CD4-positive, alpha-beta T cell treated with Interleukin-10 for 1 hour (primary cell): ENCODE measurements at places on chromosomes 2 and 18.

GRCh38 chr2:97728091-97728731 lies 14.8 kb downstream of the ZAP70 start:
- no peak for DNase-seq

GRCh38 chr2:83991992-83992391 lies 467.1 kb downstream of the SUCLG1 start:
- DNase-seq = no peak

- no peak for DNase-seq
Measured at GRCh38 chr18:3214855-3215637, 4.7 kb downstream of the MYOM1 start.

- DNase-seq = no peak
Measured at GRCh38 chr2:143719406-143719805, 590.2 kb downstream of the ARHGAP15 start.

DNA sequence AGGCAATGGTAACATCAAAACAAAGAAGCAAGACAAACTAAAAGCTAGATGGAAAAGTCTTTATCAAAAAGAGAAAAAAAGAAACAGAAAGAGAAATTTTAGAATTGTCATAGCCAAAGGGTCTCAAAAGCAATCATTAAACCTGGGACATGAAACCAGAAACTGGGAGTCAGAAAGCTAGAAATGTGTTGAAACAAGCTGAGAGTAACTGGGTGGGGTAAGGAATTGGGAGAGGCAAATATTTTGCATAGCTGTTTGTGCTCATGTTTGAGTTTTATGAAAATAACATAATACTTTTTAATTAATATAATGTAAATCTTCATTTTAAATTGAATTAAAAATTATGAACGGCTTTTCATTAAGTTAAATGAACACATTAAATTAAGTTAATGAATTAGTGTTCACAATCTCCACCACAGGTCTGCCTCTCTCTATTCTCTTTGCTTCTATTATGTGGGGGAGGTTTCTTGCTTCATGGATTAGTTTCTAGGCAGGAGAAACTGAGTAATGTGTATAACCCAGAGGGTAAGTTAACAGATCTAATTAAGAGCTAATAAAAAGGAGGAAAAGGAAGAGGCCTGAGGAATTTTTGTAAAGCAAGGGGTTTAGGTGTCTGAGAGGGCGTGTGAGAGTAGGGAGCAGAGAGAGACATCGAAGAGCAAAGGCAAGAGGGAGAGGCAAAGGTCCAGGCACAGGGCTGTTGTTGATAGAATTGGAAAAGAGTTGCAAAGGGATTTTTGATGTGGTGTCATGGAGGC lies 20.0 kb upstream of the SERPINB2 start:
- DNase-seq = no peak

- no peak for DNase-seq
Measured at GRCh38 chr2:41379496-41380221, 668.2 kb upstream of the PKDCC start.

GRCh38 chr2:18046558-18047212 lies 168.2 kb downstream of the KCNS3 start:
- DNase-seq = no peak

GRCh38 chr2:233922471-233922870 lies 5.3 kb downstream of the TRPM8 start:
- no peak for DNase-seq

DNA sequence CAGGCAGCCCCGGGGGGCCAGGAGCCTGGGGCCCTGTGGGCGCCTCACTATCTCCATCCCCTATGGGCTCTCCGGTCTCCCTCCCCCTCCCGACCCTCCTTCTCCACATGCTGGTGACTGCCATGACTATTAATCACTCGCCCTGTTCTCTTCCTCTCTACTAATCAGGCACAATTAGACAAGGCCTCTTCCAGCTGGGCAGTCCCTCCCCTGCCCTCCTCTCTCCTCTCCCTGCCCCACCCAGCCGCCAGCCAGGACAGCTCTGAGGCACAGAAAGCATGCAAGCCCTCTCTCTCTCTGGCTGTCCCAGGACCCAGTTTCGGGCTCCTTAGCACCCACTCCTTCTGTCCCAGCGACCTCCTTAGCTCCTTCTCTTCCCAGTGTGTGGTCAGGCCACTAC lies 5.8 kb downstream of the ASIC4 start:
- DNase-seq = no peak

DNA sequence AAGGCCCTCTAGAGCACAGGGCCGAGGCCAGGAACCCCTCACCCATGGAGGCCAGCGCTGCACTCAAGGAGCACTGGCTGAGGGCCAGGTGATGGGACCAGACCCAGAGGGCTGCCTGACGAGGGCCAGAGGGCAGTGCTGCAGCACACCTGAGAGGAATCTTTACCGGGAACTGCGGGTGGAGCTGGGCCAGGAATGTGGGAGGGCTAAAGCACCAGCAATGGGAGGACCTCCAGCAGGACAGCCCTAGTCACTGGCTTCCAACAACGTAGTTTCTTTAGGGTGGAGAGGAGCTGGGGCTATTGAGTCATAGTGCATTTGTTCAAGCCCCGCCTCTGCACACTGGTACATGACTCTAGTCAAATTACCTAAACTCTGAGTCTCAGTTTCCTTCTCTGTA lies 143.4 kb downstream of the TMEM17 start:
- no peak for DNase-seq

GRCh38 chr18:50590593-50590992 lies 30.7 kb downstream of the MAPK4 start:
- DNase-seq = no peak

GRCh38 chr2:205969584-205969983 lies 116.4 kb downstream of the INO80D start:
- DNase-seq = no peak

DNA sequence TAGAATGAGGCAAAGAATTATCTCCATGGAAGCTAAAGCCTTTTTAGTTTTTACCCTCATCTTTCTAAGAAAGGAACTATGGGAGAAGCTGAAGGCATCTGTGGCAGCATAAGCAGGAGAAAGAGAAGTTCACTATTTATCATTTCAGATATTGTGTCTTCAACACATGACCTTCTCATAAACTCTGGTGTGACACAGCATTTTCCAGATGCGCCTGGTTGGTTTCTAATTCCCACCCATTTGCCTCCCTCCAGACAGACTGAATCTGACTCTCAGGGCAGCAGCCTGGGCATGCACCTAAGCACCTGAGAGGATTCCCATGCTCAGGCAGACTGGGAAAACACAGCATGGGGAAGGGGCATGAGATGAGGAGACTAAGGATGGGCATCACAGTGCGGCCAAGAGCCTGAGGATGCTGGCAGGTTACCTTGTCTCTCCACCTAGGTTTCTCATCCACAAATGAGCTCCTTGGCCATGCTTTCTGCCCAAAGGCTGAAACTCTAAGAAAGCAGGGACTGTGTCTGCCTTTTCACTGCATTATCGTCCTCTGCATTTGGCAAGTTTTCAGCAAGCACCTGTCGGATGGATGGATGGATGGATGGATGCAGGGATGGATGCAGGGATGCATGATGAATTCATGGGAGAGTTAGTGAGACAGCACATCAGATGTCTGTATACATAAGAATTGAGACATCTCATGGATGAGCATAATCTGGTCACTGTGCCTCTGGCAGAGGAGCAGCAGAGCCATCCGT lies 28.8 kb upstream of the SULT1C4 start:
- DNase-seq = no peak

DNA sequence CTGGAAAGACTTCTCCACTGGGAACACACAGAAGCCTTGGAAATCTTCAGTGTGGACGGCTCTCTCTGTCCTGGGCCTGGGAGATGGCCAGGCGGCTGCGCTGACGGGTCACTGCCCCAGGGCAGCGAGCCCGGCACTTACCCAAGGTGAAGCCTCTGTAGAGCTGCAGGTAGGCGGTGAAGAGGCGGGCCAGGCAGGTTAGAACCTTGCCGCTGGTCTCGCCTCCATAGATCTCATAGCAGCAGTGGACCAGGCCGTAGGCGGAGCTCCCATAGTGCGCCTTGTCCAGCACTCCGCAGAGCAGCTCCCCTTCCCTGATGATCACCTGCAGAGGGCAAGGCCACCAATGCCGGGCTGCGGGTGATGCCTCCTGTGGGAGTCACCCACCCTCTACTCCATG lies 53.0 kb downstream of the POLR1A start:
- no peak for DNase-seq

DNA sequence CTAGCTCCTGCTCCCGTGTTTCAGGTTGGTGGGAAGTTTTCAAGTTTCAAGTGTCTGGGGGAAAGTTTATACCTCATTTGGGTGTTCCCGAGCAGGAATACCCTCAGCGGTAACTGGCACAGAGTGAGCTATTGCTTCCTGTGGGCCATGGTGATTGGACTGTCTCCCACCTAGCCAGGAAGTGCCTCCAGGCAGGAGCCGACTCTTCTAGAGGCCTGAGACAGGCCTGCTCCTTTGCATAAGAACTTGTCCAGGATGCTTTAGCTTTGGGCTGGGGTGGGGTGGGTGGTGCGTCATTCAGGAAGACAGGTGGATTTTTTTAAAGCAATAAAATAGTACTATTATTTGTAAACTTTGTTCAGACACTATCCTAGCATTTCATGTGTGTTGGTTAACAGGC lies 23.5 kb upstream of the DNMT3A start:
- no peak for DNase-seq

- no peak for DNase-seq
Measured at GRCh38 chr18:79578396-79579260, 101.0 kb upstream of the CTDP1 start.

DNA sequence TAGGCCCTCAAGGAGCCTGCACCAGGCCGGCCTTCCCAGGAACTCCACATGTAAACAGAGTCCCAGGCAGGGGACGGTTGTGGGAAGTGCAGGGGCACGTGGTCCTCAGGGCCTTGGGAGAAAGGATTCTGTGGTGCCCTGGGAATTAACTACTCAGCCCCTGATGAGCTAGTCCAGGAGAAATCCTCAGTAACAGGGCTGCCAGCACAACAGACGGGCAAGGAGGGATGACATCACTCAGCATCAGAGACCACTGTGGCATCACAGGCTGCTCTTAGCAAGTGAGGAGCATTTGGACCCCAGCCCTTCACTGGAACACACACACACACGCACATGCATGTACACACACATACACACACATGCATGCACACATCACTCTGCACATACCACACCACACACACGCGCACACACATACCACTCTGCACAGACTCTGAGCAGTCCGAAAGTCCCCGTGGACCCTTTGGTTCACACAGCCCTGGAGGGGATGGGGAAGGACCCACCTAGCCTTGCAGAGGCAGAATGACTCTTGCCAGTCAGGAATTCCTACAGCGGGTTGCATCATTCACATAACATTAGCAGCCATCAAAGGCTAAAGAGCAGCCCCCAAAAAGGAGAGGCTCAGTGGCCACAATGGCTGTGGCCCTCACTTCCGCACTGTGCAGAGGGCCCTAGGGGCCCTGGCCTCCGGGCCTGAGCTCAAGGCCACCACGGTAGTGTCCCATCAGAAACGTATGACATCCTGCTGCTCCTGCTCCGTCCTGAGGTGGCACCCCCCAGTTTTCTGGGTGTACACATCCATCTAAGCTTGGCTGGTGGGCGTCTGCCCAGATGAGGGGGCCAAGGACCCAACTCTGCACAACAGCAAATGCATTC lies 1.9 kb upstream of the NMUR1 start:
- no peak for DNase-seq

GRCh38 chr2:108148555-108148954 lies 91.2 kb upstream of the SULT1C3 start:
- no peak for DNase-seq

- no peak for DNase-seq
Measured at GRCh38 chr2:11726384-11726783, 20.0 kb upstream of the LPIN1 start.

DNA sequence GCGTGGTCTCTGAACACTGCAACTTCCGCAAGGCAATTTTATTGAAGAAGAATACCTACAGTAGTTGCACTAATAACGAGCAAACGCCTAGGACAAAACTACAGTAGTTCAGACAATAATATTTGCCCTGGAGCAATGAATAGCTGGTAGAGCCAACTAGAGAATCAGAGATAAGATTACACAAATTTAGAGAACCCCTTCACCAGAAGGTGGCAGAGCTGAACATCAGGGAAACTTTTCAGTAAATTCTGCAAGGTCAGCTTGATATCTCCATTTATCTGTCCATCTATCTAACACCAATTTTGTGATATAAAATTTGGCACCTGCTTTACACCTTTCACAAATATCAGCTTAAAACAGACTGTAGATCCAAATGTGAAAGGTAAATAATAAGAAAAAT lies 43.8 kb downstream of the CDH19 start:
- no peak for DNase-seq

- DNase-seq = no peak
Measured at GRCh38 chr2:238128061-238128440, 10.4 kb upstream of the KLHL30 start.

DNA sequence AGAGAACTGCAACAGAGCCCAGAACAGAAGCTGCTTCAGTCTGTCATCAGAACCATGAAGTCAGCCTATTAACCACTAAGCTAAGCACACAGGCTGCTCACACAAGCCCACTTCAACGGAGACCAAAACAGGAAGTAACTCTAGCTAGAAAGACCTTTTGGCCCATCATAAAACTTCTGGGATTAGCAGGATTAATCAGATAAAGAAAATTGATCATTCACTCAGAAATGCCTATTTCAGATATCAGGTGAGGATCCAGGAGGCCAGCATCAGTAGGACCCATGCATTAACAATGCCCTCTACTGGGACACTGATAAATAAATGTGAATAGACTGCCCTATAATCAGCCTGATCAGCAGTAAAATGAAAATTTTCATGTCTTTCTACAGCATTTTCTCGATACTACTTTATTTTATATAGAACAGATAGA lies 101.4 kb downstream of the WDPCP start:
- DNase-seq = no peak

- DNase-seq = no peak
Measured at GRCh38 chr2:8089596-8089995, 592.3 kb upstream of the ID2 start.

- no peak for DNase-seq
Measured at GRCh38 chr2:191935247-191935646, 88.4 kb upstream of the CAVIN2 start.

DNA sequence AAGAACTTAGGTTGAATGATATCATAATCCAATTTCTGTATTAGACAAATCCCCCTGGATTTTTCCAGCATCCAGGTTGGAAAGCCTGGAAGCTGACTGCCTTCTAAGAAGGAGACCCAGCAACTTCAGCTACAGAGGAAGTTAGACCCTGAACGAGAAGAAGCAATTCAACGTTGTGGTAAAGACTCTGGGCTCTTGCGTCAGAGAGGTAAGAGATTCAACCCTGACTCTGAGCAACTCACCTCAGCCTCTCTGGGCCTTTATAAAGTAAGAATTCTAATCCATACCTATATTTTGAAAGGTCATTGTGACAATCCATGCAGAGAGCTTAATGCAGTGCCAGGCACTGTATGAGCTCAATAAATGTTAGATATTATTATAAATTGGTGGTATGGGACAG lies 9.7 kb downstream of the E2F6 start:
- DNase-seq = no peak
